ENCODE measurements at places on chromosomes 3 and 15.

GRCh38 chr3:119318876-119319275 is 24.7 kb downstream of the ARHGAP31 start:
- no peak for DNase-seq

DNA sequence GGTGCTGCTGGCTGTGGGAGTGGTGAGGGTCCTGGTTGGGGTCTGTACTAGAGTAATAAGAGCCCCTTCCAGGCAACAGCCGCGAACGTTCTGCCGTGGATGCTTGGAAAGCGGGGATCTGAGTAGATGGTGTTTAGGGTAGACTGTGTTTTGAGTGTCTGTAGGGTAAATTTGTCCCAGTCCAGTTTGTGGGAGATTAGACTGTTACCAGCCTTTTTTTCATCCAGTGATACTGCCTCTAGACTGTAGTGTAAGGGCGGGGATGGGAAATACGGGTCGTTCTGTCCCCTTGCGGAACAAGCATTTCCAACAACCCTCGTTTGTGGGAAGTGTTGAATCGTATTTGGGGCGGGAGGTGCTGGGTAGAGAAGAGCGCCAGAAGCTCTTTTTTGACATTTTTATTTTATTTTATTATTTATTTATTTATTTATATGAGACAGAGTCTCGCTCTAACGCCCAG is 424 bp downstream of the HAUS2 start:
- DNase-seq = peak; percentile 18

- DNase-seq = no peak
Measured at GRCh38 chr15:75042730-75043508, 19.5 kb downstream of the PPCDC start.

- DNase-seq = no peak
Measured at GRCh38 chr15:69554279-69554961, 101.8 kb downstream of the RPLP1 start.

- no peak for DNase-seq
Measured at GRCh38 chr3:38582941-38583645, 66.4 kb downstream of the SCN5A start.

DNA sequence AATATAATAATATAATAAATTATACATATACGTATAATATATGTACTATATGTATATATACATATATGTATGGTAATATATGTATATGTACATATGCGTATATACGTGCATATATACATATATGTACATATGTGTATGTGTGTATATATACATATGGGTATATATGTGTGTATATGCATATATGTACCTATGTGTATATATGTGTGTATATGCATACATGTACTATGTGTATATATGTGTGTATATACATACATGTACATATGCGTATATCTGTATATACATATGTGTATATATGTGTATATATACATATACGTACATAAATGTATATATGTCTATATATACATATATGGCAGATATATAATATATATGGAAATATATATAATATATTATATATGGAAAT is 74.8 kb upstream of the ST3GAL6 start:
- no peak for DNase-seq

- DNase-seq = no peak
Measured at GRCh38 chr15:83358972-83359564, 74.6 kb upstream of the BNC1 start.

GRCh38 chr3:6540981-6541380 is 319.9 kb upstream of the GRM7 start:
- no peak for DNase-seq

GRCh38 chr3:139546772-139547171 is 7.2 kb upstream of the RBP1 start:
- no peak for DNase-seq

Data from HTR-8/SVneo (cell line).